ENCODE measurements at places on chromosomes 3 and 15.

GRCh38 chr15:41603941-41604911 lies 45.2 kb downstream of the TYRO3 start:
- peak; percentile 49 for DNase-seq

GRCh38 chr3:192397012-192397411 lies 330.3 kb downstream of the FGF12 start:
- DNase-seq, result no peak

DNA sequence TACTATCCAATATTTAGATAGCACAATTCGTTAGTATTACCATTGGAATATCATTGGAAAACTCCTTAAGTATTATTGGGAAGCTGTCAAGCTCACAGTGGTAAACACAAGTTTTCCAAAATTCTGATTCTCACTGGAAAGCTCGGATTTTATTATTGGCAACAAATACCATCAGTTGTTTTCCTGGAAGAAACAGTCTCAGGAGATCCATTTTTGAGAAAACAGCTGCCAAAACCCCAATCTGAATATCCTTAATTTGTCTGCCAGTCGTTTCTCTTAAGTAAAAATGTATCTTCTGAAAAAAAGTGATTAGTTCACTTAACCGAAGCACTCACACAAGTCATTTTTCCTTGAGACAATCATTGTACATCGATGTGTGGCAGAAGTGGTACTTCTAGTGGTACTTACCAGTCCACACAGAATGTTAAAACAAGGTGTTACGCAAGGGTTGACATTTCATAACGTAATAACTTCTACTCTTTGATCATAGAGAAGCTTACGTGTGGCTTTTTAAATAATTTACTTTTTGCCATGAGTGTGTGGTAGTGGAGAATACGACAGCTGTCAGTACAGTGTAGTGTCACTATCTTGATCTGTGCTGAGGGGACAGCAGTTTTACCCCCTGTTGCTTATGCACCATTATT lies 74.9 kb downstream of the FAM43A start:
- no peak for DNase-seq

DNA sequence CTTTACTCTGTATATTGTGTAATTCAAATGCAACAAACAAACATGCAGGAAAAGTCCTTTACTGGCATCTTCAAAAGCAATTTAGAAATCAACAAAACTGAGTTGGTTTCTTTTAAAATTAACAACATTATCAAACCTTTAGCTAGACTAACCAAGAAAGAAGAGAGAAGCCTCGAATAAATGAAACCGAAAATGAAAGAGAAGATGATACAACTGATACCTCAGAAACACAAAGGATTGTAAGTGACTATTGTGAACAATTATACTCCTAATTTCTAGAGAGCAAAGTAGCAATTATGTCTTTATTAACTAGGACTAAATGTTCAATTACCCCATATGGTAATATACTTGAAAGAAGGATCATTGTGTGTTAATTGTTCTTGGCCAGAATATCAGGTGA lies 49.2 kb upstream of the P3H2 start:
- DNase-seq, result no peak

DNA sequence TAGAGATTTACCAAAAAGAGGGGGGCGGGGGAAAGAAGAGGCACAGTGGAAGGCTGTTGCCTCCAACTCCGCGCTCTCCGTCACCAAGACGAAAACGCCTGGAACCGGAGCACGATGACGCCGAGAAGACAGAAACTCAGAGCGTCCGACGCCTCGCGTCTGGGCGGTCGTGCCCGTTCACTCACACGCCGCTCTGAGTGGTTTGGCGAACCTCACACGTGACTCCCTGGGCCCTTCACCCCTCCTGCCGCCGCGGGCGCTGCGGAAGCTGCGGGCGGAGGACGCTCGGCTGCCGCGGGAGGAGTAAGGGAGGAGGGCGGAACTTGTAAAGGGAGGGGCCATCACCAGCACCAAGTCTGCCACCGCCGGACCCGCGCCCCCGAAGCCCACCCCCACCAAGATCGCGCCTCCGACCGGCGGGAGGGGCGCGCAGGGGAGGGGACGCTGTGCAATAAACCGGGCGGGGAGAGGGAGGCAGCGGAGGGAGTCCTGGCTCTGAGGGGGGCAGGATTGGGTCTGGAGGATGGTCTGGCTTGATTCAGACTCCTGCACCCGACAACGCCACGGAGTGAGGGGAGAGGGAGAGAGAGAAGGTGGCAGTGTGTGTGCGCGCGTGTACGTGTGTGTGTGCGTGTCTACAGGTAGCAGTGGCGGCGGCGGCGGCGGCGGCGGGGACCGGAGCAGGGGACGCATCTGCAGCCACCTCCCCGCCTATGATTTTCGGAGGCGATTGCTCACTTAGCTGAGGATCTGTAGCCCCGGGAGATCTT lies 1.9 kb upstream of the NLGN1 start:
- DNase-seq, result no peak

Data from stimulated activated CD4-positive, alpha-beta T cell treated with anti-CD3 and anti-CD28 coated beads, Interleukin-4, amount 100 ng/mL, for 1 hour (primary cell).